Stimulated activated CD8-positive, alpha-beta memory T cell treated with anti-CD3 and anti-CD28 coated beads, Interleukin-4, amount 100 ng/mL, for 4 hours (primary cell): ENCODE measurements at places on chromosomes 6 and 20.

- DNase-seq: no peak
Measured at GRCh38 chr6:64733433-64733832, 973.6 kb downstream of the EYS start.

GRCh38 chr20:57596998-57597939 is 23.0 kb downstream of the ZBP1 start:
- peak; percentile 46 for DNase-seq

DNA sequence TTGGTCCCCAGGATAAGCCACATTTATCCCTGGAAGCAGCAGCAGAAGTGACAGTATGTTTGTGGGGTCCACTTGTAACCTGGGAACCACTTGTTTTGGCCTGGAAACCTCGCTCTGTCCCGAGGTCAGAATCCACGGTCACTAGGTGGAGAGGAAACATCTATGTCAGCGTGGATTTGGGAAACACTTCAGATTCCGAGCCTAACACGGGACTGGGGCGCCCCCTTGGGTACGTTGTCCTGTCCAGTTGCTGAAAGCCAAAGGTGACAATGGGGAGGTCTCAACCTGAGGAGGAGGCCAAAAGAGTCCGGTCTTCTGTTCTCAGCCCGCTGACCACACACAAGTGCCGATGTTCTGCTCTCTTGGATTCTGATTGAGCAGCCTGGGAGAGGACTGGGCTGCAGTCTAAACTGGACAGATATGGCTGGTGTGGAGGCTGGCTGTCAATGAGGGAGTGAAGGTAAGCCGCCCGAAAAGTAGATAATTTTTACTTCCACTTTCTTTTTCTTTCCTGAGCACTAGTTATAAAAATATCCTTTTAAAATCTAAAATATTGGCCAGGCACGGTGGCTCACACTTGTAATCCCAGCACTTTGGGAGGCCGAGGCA is 4.9 kb upstream of the ZFP57 start:
- DNase-seq: no peak

- DNase-seq: no peak
Measured at GRCh38 chr6:356828-357251, 34.7 kb upstream of the IRF4 start.

- no peak for DNase-seq
Measured at GRCh38 chr6:149107520-149107919, 210.0 kb upstream of the TAB2 start.

DNA sequence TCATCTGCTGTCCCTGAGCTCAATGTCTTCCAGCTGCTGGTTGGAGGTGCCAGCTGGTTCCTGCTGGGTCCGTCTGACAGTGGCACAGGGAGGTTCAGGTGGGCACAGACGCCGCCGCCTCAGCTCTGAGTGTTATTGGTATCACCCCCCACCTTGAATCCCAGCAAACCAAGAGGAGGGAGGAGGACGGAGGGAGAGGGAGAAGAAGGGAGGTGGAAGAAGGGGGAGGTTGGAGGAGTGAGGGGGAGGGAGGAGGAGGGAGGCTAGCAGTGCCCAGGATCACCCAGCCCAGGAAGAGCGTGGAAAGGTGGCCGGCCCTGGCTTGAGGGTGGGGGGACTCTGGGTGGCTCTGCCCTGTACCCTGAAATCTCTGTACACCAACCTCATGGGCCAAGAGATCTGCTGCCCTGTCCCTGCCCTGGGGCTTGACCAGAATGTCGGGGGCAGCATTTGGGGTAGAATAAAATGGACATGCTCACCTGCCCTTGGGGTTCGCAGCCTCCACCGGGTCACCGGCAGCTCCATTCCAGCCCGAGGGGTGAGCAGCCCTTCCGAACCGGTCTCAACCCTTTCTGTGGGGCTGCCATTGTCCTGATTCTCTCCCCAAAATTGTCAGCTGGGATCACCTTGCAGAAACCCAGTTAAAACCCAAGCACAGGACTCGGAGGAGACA is 17.1 kb downstream of the NTSR1 start:
- no peak for DNase-seq

DNA sequence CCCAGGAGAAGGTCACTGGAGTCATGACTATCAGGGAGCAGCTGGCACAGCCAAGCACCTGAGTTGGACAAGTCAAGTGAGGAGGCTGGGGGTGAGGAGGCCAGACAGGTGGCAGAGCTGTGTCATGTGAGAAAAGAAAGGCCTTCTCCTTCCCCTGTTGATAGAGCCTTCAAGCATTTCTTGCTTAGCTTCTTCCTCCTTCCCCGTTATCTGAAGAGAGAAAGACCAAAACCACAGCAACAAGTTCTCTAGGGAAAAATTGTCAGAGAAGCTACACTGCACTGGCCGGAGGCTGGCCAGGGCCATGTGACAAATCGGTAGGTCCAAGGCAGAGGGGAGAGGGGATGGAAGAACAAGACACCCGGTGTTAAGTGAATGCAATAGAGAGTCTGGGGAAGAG is 202.1 kb upstream of the PRDM1 start:
- DNase-seq: no peak

- peak; percentile 18 for DNase-seq
Measured at GRCh38 chr6:85460921-85461797, 11.3 kb downstream of the NT5E start.

DNA sequence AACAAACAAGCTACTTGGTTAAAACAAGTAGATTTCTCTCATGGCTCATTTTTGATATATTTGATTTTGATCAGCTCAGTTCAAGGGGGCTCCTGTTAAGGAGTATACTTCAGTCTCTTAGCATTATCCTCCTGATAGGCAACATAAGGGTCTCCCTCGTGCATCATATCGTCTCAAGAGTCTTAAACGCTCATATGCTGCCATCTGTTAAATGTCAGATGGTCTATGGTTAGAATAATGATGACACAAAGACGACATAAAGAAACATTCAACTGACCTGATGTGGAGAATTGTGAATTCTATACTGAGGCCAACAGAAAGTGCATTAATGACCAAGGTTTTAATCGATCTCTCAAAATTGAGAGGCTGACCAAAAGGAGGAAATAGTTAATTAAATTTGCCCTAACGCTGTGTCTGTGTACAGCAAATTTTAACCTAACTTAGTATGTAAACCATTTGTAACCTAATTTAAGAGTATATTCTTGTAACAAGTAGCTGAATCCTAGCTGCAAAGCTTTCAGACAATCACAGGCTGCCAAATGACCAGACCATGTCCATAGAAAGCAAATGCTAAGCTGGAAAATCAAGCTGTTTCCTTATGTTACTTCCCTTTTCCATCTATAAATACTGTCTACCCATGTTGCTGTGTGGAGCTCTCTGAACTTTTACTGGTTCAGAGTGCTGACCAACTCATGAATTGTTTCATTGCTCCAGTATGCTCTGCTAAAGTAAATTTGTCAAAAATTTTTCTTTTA is 1688.5 kb downstream of the GRIK2 start:
- DNase-seq: no peak

DNA sequence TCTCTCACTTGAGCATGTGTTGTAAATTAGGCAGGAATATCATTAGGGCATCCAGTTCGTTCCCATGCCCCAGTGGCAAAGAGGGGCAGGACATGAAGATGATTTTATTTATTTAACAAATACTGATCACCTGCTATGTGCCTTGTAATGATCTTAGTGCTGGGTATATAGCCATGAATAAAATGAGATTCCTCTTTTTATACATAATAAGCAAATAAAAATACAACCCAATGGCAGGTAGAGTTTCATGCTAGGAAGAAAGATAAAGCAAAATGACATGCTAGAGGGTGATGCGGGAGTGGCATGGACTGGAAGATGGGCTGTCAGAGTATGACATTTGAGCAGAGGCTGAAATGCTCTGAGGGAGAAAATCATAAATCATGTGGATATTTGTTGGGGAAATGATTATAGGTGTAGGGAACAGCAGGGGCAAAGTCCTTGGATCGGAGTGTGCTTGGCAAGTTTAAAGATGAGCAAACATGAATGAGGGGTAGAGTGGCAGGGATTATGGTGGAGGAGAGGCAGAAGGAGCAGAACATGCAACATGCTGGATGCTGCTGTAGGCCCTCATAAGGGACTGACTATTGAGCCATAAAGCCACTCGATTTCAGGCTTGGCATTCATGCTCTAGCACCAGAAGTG is 342.1 kb downstream of the PLCB1 start:
- DNase-seq: no peak

DNA sequence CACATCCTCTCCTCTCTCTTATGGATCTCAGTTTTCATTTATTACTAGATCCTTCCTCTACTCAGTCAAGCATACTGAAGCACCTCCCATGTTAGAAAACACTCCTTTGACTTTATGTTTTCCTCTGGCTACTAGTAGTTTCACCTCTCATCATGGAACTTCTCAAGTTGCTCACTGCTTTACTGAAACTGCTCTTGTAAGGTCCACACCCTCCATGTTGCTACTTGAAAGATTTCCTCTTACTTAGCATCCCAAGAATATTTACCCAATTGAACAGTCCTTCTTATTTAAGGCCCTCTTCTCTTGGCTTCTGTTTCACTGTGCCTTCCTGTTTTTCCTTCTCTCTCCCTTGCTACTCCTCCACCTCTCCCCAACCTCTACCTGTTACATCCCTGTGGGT is 230.3 kb downstream of the TBC1D7 start:
- no peak for DNase-seq

- DNase-seq: no peak
Measured at GRCh38 chr6:75305573-75305972, 21.0 kb upstream of the TMEM30A start.

- DNase-seq: no peak
Measured at GRCh38 chr20:32672394-32672981, 1.3 kb downstream of the C20orf203 start.

DNA sequence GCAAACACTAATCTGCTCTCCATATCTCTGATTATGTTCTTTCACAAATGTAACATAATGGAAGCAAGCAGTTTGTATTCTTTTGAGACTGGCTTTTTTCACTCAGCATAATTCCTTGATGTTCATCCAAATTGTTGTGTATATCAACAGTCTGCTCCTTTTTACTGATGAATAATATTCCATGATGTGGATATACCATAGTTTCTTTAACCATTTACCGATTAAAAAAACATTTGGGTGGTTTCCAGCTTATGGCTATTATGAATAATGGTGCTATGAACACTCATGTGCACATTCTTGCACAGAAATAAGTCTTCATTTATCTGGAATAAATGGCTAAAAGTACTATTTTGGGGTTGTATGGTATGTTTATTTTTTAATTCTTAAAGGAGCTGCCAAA is 708.9 kb downstream of the RFPL4B start:
- no peak for DNase-seq

- DNase-seq: peak; percentile 45
Measured at GRCh38 chr6:11363881-11364576, 131.6 kb upstream of the NEDD9 start.

- DNase-seq: no peak
Measured at GRCh38 chr6:119346450-119346849, 3.1 kb downstream of the MAN1A1 start.

- DNase-seq: no peak
Measured at GRCh38 chr20:18003897-18004296, 35.1 kb downstream of the MGME1 start.

GRCh38 chr20:62765021-62765420 is 31.3 kb upstream of the MRGBP start:
- DNase-seq: no peak

DNA sequence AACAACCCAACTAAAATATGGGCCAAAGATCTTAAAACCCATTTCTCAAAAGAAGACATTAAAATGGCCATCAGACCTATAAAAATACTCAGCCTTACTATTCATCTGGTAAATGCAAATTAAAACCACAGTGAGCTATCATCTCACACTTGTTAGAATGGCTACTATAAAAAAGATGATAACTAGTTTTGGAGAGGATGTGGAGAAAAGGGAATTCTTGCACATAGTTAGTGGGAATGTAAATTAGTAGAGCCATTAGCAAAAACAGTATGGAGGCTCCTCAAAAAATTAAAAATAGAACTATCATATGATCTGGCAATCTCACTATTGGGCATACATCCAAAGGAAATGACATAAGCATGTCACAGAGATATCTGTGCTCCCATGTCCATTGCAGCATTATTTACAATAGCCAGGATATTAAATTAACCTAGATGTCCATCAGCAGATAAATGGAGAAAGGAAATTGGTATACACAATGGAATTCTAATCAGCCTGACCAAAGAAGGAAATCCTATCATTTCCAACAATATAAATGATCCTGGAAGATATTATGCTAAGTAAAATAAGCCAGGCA is 2.9 kb downstream of the SIRPB1 start:
- DNase-seq: no peak

DNA sequence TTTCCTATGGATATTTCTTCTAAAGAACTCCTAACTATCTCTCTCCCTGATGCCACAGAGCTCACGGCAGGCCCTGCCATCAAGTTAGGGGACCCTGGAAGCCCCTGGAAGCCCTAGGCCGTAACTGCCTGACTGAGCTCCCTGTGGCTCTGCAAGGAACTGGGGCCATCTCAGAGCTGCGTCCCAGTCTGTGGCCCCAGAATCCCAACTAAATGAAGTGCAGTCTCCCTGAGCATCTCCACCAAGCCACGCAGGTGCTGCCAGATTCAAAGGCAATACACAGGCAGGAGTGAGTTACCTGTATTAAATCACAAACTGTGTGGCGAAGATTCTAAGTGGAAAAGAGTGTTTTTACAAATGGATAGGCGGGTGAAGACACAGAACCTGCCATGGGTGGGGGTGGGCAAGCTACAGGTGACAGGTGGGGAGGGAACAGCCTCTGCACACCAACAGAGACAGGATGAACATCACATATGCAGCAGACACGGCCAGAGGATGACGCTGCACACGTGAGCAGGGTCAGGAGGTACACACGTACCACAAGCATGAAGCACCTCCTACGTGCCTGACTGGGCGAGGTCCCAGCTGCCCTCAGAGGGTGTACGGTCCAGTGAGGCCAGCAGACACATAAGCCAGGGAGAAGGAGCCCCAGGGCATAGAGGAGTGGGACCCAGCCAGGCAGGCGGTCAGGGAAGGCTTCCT is 358.5 kb downstream of the ZFAND3 start:
- no peak for DNase-seq

DNA sequence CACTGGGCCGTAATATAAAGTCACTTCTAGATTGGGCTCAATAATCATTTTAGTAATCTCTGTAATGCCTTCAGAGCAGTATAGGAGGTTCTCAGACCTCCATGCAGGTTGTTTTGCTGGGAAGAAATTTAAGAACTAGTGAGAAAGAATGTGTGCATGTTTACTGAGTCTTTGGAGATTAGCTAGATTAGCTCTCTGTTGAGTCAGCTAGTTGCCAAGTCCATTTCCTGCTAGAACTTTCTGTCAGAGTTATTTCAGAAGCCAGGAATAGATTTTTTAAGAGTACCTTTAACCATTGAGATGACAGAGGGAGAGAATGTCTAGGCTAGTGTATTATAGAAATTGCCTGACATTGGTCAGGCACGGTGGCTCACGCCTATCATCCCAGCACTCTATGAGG is 33.3 kb downstream of the ORC3 start:
- DNase-seq: no peak
